Sciatic nerve (tissue), 2 donors: ENCODE measurements at places on chromosomes 7 and 10.

DNA sequence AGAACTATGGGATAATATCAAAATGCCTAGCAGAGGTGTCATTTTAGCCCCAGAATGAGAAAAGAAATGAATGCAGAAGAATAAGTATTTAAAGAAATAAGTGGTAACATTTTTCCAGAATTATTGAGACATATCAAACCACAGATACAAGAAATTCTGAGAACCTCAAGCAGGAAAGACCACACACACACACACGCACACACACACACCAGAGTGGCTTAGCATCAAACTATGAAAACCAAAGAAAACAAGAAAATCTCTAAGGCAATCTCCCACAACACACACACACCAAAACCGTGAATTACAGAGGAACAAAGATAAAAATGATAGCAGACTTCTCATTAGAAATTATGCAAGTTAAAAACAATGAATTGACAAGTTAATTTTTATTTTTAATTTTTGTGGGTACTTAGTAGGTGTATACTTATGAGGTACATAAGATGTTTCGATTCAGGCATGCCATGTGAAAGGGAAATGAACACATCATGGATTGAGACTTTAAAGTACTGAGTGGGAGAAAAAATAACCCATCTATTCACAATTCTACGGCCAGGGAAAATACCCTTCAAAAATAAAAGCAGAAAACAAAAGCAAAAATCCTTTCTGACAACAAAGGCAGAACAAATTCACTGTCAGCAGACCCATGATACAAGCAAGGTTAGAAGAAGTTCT lies 14.6 kb downstream of the PPIF start:
- no peak for DNase-seq

- DNase-seq = no peak
Observed at GRCh38 chr7:93265220-93265619, 33.1 kb downstream of the VPS50 start.

DNA sequence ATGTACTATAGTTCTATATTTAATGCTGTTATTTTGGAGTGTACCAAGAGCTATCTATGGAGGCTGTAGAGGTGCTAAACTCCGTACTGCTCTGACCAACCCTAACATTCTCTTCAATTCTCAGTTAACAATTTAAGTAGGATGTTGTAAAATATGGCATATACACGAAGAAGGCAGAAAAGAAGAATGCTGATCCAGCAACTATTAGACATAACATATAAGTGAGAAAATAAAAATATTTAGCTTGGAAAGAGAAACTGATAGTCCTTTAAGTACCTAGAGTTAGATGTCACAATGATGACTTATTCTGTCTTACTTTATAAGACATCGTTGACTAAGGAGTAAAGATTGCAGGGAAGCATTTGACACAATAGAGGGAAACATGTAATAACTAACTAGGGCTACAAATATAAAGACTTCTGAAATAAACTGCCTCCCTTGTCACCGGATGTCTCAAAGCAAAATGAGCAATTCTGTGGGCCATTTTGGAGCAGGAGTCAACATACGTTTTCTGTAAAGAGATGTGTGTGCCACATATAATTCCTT lies 159.5 kb downstream of the CPEB3 start:
- DNase-seq = no peak

GRCh38 chr10:1175956-1176565 lies 119.9 kb downstream of the WDR37 start:
- no peak for DNase-seq

GRCh38 chr10:14952851-14953423 lies 959 bp downstream of the DCLRE1C start:
- no peak for DNase-seq

GRCh38 chr7:94813917-94814316 lies 93.5 kb upstream of the PPP1R9A start:
- DNase-seq = no peak

DNA sequence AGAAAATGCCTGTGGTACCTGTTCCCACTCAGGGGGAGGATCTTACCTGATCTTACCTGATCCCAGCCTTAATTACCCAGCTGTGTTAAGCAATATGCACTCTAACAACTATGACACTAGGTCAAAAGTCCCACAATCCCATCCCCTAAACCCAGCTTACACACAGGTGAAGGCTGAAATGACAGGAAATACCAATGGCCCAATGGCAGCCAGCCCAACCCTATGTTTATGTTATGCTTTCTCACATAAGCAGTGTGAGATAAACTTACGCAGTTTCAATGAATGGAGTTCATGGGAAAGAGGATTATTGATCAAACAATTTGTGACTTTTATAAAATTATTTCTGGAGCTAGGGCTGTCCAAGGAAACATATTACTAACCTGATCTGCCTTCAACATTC lies 91.9 kb downstream of the GPAM start:
- DNase-seq = no peak

GRCh38 chr7:151725844-151726651 lies 150.9 kb downstream of the PRKAG2 start:
- DNase-seq = no peak

DNA sequence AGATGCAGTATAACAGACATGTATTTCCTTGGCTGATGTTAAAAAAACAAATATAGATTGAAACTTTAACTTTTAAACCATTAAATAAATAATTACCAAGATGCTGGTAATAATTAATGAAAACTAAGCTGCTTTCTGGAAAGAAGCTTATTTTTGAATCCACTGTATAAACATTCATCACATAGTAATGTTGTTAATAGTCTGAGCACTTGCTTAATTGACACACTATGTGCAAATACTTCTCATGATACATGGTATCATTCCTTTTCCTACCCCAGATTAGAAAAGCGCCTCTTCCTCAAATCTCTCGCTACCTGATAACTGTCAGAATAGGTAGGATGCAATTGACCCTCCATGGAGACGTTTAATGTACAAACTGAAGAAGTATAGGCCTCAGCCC lies 15.0 kb upstream of the COL28A1 start:
- no peak for DNase-seq

GRCh38 chr7:153444641-153445040 lies 607.6 kb upstream of the DPP6 start:
- no peak for DNase-seq

DNA sequence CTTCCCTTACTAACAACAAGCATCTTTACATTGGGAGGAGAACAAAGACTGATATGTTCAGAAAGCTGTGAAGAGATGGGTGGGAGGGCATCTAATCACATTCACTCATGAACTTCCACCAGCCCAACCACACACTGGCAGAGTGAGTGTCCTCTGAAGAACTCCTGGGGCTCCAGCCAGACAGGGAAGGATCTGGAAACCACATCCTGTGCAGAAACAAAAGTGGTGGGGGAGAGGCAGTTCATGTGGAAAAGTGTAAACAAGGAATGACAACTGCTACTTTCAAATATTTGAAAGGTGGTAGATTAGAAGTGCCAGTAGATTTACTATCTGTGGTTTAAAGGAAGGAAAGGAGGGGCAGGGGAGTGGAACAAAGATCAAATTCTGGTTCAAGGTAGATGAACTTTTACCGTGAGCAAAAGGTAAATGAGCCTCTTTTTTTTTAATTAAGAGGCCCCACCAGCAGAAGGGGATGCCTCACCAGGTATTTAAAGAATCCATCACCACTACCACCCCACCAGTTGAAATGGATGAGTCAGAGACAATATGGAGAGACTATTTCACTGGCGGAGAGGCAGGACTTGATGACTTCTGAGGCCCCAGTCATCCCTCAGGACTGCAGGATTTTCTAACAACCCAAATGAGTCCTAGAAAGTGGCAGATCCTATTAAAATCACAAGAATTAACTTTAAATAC lies 34.5 kb downstream of the GOT1 start:
- DNase-seq = no peak

DNA sequence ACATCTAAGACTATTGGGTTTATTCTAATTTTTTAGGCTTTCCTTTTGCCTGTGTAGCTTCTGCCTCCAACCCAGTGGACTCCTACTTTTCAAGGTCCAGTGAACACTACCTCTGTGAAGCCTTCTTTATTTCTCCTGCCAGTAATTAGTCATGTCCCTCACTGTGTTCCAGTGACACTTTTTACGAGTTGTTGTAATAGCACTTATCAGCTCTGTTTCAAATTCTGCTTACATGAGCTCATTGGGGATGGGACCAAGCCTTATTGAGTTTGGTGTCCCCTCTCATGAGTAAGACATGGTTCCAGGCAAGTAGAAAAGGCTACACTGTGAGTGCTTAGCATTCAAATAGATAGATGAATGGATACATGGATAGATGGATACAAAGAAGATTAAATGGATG lies 184.6 kb downstream of the HIBADH start:
- DNase-seq = no peak

GRCh38 chr7:159088016-159088865 lies 56.4 kb downstream of the VIPR2 start:
- DNase-seq = peak; percentile 38

DNA sequence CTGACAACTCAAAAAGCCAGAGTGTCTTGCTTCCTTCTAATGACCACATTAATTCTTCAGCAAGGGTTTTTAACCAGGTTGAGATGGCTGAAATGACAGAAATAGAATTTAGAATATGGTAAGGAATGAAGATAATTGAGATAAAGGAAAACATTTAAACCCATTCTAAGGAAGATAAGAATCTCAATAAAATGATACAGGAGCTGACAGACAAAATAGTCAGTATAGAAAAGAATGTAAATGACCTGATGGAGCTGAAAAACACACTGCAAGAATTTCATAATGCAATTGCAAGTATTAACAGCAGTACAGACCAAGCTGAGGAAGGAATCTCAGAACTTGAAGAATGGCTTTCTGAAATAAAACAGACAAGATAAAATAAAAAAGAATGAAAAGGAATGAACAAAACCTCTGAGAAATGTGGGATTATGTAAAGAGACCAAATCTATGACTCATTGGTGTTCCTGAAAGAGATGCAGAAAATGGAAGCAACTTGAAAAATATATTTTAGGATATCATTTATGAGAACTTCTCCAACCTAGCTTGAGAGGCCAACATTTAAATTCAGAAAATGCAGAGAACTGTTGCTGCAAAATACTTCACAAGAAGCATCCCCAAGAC lies 87.1 kb downstream of the SAMD9 start:
- no peak for DNase-seq

DNA sequence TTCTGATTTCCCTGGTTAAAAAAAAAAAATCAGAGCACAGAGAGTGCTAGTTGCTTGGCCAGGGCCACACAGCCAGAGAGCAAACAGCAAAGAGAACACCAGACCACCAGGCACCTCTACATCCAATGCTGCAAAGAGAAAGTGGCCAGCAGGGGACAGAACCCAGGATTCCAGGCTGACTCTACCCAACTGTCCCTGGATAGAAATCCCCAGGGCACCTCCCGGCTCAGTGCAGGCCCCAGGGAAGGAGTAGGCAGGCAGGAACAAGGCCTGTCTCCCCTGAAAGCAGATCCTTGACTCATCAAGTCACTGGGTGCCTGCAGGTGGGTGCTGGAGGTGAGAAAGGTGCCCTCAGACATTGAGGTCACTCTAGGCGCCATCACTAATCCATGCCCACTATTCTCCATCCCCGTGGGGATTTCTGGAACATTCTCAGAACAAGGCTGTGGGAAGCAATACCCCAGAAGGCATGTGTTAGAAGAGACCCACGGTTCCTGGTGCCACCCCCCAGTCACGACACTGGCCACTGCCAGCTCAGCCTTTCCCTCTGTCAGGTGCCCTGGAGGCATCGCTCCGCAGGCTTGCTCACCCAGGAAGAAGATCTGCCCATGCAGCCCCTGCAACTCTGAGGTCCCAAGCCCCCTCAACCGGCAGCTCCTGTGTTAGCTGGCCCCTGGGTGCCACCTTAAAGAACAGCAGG lies 154.8 kb downstream of the GRID1 start:
- no peak for DNase-seq

GRCh38 chr7:16063716-16064675 lies 357.3 kb downstream of the CRPPA start:
- no peak for DNase-seq

GRCh38 chr7:134431815-134432214 lies 27.1 kb downstream of the AKR1B1 start:
- no peak for DNase-seq

DNA sequence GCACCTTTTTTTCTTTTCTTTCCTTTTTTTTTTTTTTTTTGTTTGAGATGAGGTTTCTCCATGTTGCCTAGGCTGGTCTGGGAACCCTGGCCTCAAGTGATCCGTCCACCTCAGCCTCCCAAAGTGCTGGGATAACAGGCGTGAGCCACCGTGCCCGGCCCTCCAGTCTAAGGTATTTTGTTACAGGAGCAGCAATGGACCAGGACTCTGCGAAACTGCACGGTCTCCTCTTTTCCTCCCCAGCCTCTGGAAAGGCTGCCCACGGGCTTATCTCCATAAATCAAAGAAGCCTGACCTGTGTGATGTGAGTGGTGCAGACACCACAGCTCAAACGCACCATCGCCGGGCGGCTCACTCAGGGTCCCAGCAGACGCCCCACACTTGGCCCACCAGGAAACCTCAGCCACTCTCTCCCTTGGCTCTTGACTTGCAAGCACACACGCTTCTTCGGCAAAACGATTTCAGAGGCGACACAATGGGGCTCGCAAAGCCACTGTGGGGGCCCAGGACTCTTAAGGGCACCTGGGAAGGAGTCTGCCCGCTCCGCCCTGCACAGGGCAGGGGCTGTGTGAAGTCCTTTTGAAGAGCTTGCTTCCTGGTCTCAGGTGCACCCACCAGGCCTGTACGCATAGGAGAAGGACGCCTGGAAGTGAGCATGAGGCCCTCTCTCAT lies 20.6 kb downstream of the WDR86 start:
- no peak for DNase-seq

DNA sequence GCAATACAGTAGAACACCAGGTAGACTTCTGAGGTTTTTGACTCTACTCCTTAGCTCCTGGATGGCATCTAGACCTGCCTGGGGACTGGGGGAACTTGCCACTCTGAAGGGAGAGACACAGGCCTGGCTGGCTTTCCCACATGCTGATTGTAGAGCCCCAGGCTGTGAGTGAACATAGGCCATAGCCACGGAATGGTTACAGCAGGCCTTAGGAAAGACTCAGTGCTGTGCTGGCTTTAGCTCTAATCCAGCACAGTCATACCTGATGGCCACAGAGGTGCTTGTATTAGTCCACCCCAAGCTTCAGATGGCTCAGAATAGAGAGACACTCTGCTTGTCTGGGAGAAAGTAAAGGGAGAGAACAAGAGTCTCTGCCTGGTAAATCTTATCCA lies 35.0 kb upstream of the ARHGAP12 start:
- DNase-seq = no peak

DNA sequence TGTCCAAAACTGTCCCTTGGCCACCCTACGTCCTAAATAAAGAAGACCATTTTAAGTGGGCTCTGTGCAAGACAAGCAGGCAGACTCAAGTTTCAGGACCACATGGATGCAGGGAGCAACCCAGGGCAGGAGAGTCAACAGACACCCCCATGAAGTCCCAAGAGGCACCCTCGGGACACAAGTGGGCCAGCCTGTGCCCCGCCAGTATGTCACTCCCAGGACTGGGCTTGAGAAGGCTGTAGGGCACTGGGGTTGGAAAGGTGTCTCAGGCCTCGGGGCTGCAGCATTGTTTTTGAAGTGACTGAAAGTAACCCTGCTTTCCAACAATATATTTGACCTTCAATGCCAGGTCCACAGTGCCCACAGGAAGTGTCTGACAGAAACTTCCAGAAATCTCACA lies 157.4 kb downstream of the TNS3 start:
- peak; percentile 52 for DNase-seq

DNA sequence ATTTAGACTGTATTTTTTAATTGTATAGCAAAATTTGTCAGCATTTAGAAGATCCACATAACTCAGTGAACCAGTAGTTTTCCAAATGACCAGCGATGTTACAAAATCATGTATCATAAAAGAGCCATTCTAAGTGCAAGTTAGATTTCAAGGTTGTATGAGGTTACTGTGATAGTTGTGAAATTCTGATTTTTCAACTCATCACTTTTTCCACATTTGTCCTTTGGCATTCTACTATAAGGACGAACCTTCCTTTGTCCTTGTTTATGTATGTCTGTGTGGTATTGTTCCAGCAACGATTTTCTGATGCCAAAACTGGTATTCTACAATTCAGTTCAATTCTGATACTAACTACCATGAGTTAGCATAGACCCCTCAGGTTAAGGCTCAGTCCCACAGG lies 64.2 kb downstream of the TAX1BP1 start:
- no peak for DNase-seq
